ENCODE measurements at places on chromosomes 7 and 10. TPM values are rescaled to one million over a fixed set of nuclear protein-coding genes. Genes with fewer than 3 reads are reported as not detected.
A peak's percentile ranks its signal among the peaks of the same experiment; 100 is the strongest.

Gene GPR37
- total RNA-seq, result not detected

Gene NEUROD6
- not detected for total RNA-seq

DNA sequence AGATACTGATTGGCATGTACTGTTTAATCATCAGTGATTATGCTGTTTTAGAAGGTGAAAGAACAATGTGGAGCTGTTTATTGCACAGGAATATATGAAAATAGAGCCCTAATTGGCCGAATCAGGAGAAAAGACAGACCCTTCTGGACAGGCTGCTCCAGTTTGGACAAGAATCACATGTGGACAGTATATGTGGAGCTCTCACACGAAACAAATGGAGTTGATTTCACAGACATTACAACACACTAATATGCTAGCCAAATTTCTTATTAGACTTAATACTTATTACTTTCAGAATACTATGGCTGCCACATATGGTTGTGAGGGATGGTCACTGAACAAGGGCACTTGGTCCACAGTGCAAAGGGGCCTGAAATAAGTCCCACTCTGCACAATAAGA lies 15.5 kb downstream of the TWIST1 start:
- H3K27ac ChIP-seq, result no peak overlapping the region
- H3K4me1 ChIP-seq, result no peaks in the 10 kb centered on the region
- no peak overlapping the region for H3K4me3 ChIP-seq
- peaks cover 27% of the 10 kb centered on the region for H3K27me3 ChIP-seq

DNA sequence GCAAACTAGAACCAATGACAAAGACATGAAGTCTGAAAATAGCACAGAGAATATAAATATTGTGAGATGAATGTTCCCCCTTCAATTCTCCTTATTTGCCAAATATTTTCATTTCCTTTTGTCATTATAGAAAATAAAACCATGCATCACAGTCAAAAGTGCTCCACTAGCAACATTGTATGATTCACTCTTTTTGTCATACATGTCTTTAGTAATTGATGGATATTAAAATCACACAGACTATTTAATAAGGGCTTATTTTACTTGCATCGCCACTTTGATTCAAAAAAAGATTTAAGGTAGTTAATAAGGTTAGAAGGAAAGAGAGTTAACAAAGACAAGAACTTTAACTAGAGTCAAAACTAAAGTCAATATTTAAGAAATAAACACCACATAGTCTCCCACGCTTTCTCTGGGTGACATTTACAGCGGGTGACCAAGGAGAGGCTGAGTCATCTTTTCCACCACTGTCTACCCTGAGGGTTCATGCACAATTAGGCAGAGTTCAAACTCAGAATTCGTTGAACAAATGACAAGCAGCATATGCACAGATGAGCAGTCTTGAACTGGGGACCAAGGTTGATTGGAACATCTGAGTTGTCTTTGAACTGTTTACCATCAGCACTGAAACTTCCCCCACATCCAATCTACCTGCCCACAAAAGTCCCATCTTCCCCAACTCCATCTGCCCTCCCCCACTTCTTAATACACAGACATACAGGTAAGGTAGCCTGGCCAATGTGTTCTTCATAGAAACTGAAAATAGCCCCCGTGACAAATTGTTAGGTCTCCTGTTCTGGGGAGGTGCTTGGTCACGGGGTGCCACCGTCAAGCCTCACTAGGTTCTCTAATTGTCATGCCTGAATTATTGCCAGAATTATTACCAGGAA lies 42.5 kb downstream of the C7orf25 start:
- no peaks in the 10 kb centered on the region for H3K36me3 ChIP-seq
- H3K27ac ChIP-seq, result peak overlapping the region; percentile 26
- no peak for DNase-seq
- H3K4me3 ChIP-seq, result no peak overlapping the region

Gene HIPK2
- total RNA-seq, result 18.4 TPM

DNA sequence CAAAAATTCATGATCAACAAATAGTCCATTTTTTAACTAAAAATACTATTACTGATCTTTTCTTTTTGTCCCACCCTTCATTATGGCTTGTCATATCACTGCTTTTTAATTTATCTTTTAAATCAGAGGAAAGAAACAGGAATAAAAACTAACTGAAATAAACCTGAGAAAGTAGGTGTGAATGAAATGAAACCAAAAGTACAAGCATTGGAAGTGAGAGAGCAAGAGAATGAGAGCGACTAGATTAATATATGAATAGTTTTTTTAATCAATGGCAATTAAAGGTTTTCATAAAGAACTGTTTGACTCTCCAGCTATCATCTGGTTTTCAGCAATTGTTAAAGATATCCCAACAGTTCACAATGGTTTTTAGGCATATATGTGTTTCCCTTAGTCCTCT lies 137.8 kb downstream of the SPAG6 start:
- peaks cover under 1% of the 10 kb centered on the region for H3K36me3 ChIP-seq
- peak overlapping the region; percentile 59 for H3K27ac ChIP-seq
- no peak for DNase-seq
- H3K4me1 ChIP-seq, result peaks cover 18% of the 10 kb centered on the region

DNA sequence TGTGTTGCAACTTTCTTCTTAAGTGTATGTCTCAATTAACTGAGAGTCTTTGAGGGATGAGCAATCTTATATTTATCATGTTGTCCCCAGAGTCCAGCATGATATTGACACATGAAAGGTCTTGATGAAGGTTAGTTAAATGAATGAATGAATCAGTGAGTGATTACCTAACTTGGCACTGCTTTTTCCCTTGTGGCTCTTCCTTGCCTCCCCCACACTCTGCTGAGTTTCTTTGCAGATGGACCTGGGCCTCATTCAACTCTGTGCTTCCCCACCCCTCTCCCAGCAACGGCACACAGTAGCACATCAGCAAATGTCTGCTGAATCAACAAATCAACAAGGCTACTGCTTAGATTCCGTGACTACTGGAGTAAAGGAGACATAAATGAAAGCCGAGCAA lies 235.1 kb upstream of the CXCL12 start:
- H3K4me3 ChIP-seq, result no peak overlapping the region
- no peaks in the 10 kb centered on the region for H3K27me3 ChIP-seq
- H3K27ac ChIP-seq, result no peak overlapping the region
- H3K36me3 ChIP-seq, result no peaks in the 10 kb centered on the region
- H3K4me1 ChIP-seq, result no peaks in the 10 kb centered on the region
- DNase-seq, result no peak

DNA sequence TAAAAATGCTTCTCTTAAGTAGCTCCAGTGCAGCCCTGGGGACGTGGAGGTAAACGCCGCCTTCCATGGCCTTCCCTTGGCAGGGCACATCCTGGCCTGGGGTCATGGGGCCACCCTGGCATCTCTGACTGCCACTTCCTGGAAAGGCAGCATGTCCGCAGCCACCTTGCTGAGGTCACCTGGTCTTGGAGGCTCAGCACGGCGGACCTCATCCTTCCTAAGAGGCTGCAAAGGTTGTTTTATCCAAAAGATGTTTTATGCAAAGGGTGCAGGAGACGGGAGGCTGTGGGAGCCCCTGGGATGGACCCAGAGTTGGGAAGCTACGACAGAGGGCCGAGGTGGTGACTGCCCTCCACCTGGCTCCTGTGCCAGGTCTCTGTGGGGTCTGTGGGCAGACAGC lies 106.0 kb downstream of the TCERG1L start:
- no peak overlapping the region for H3K27ac ChIP-seq
- no peaks in the 10 kb centered on the region for H3K4me1 ChIP-seq
- H3K36me3 ChIP-seq, result no peaks in the 10 kb centered on the region
- no peak for DNase-seq

GRCh38 chr10:125226823-125227222 lies 66.5 kb upstream of the CTBP2 start:
- no peak overlapping the region for H3K4me3 ChIP-seq
- no peaks in the 10 kb centered on the region for H3K4me1 ChIP-seq
- no peak for DNase-seq
- H3K27me3 ChIP-seq, result no peaks in the 10 kb centered on the region
- H3K27ac ChIP-seq, result no peak overlapping the region

Gene PTPRZ1
- total RNA-seq, result not detected

DNA sequence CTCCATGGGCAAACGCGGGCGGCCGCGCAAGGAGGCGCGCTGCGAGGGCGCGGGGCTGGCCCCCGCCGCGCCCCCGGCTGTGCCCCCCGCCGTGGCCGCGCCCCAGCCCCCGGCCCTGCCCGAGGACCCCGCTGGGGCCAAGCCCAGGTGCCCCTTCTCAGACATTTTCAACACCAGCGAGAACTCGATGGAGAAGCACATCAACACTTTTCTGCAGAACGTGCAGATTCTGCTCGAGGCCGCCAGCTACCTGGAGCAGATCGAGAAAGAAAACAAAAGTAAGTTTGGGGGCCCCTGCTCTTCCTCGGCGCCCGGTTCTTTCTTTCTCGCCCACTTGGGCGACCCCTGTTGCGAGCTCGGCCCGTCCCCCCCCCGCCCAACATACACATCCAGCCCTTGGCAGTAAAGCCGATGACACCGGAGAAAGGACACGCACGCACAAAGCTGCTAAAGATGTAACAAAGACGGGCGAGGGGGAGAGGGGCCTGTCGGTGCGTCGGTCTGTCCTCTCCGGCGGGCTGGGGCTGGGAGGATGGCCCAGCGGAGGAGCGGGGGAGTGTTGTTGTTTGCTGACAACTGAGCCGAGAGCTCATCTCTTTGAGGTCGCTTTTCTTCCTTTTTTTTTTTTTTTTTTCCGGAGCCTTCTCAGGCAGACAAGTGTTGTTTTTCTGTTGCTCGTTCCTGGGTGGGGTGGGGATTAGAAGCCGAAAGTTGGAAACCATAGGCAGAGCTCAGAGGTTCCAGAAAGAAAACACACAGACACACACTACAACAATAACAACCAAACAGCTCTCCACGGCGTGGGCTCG lies 604 bp downstream of the MXI1 start:
- peaks cover 33% of the 10 kb centered on the region for H3K4me1 ChIP-seq
- peak overlapping the region; percentile 84 for H3K27ac ChIP-seq
- peak overlapping the region; percentile 91 for H3K4me3 ChIP-seq
- DNase-seq, result peak; percentile 60
- H3K27me3 ChIP-seq, result peaks cover 20% of the 10 kb centered on the region

- DNase-seq, result no peak
- H3K36me3 ChIP-seq, result peaks cover 16% of the 10 kb centered on the region
- peaks cover 15% of the 10 kb centered on the region for H3K4me1 ChIP-seq
- H3K27ac ChIP-seq, result peak overlapping the region; percentile 2
- no peak overlapping the region for H3K4me3 ChIP-seq
Measured at GRCh38 chr7:107180378-107180777, 11.6 kb downstream of the HBP1 start.

GRCh38 chr10:759898-760477 lies 70.5 kb upstream of the DIP2C start:
- H3K36me3 ChIP-seq, result peaks cover 6% of the 10 kb centered on the region
- no peak overlapping the region for H3K27ac ChIP-seq
- peaks cover 30% of the 10 kb centered on the region for H3K27me3 ChIP-seq
- H3K4me1 ChIP-seq, result peaks cover 5% of the 10 kb centered on the region
- no peak overlapping the region for H3K4me3 ChIP-seq

DNA sequence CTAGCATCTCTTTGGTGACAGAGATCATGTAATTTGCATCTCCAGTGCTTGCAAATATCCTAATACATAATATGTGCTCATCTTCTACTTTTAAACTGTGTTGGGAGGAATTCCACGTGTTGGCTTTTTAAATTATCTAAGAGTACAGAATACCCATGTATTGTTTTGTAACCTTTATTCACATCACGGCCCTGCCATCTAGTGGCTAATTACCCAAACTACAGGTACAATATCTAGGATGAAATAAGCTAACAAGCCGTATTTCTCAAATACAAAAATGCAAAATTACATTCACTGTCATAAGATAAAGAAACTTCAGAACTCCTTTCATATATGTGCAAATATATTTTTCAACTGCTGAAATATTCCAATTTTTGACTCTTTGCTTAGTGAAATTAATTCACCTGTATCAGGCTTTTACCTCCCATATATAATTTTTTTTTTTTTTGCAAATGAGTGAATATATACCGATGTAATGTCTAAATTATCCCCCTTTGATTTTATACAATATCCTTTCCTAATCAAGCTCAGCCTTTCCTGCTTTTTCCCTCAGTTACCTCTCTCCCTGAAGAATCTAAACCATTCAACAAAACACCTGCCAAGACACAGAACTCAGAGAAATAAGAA lies 30.3 kb upstream of the LSM8 start:
- peaks cover 2% of the 10 kb centered on the region for H3K36me3 ChIP-seq
- no peak overlapping the region for H3K4me3 ChIP-seq
- peaks cover 25% of the 10 kb centered on the region for H3K27me3 ChIP-seq
- H3K27ac ChIP-seq, result no peak overlapping the region
- DNase-seq, result no peak

Gene KLF14
- total RNA-seq, result not detected

Gene OR6V1
- not detected for total RNA-seq

- no peak overlapping the region for H3K27ac ChIP-seq
- H3K4me1 ChIP-seq, result no peaks in the 10 kb centered on the region
- no peaks in the 10 kb centered on the region for H3K27me3 ChIP-seq
Measured at GRCh38 chr7:51705701-51706100, 389.1 kb upstream of the COBL start.

DNA sequence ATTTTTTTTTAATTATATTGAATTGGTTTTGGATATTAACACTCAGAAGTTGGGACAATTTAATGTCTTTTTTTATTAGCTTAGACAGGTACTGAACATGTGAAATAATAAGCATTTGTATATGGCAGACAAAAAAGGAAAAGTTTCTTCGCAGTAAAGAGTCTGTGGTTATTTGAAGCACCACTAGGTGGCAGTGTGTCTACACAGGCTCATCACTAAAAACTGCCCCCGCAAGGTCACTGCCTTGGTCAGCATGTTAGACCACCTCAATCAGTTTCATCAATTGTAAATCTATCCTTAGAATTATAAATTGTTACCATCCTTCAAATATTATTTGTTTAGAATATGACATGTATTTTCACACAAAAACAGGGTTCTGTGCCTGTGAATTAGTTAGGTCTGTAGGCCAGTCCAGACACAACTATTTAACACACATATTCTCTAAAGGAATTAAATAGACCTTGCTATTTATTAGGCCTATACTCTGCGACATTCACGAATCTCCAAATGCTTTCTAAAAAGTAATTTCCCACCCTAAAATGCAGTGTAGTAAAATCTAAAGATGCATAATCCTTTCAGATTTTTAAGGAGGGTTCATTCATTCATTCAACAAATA lies 17.0 kb downstream of the PNLIPRP3 start:
- DNase-seq, result no peak
- no peak overlapping the region for H3K27ac ChIP-seq
- no peaks in the 10 kb centered on the region for H3K4me1 ChIP-seq
- no peak overlapping the region for H3K4me3 ChIP-seq

DNA sequence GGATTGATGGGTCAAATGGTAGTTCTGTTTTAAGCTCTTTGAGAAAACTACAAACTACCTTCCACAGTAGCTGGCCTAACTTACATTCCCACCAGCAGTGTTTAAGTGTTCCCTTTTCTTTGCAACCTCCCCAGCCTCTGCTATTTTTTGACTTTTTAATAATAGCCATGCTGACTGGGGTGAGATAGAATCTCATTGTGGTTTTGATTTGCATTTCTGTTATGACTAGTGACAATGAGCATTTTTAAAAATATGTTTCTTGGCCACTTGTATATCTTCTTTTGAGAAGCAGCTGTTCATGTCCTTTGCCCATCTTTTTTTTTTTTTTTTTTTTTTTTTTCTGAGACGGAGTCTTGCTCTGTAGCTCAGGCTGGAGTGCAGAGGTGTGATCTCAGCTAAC lies 155.2 kb upstream of the BMPER start:
- H3K36me3 ChIP-seq, result no peaks in the 10 kb centered on the region
- no peak for DNase-seq
- no peaks in the 10 kb centered on the region for H3K4me1 ChIP-seq

- H3K36me3 ChIP-seq, result peaks cover 10% of the 10 kb centered on the region
- H3K4me1 ChIP-seq, result peaks cover 25% of the 10 kb centered on the region
- H3K27ac ChIP-seq, result peak overlapping the region; percentile 84
- peak overlapping the region; percentile 98 for H3K4me3 ChIP-seq
- no peak for DNase-seq
- H3K27me3 ChIP-seq, result no peaks in the 10 kb centered on the region
Measured at GRCh38 chr10:92290076-92290836, 622 bp downstream of the CPEB3 start.

Measured in activated naive CD8-positive, alpha-beta T cell treated with anti-CD3 and anti-CD28 coated beads, Interleukin-2, amount 10 ng/mL, durations not matched to agents 7 days and 5 days (primary cell).